ENCODE measurements at places on chromosomes 2 and 18. TPM values are rescaled to one million over a fixed set of nuclear protein-coding genes. Genes with fewer than 3 reads are reported as not detected.

Gene CEBPZOS
- total RNA-seq, result 34.0 TPM

Gene RUFY4
- total RNA-seq, result 0.36 TPM

Gene BOK
- 0.18 TPM for total RNA-seq

Gene VIL1
- not detected for total RNA-seq

Gene CPS1
- total RNA-seq, result not detected

Gene XIRP2
- total RNA-seq, result not detected

Gene UGT1A7
- total RNA-seq, result not detected

Gene HEATR5B
- 24.0 TPM for total RNA-seq

Gene ABCB11
- not detected for total RNA-seq

Gene ZSCAN30
- total RNA-seq, result 17.2 TPM

Gene DNMT3A
- 85.0 TPM for total RNA-seq

Gene EVX2
- total RNA-seq, result not detected

Gene KYNU
- total RNA-seq, result not detected

Gene EPB41L5
- 3.3 TPM for total RNA-seq

Gene ZNF396
- total RNA-seq, result 0.98 TPM

Gene CHRND
- total RNA-seq, result not detected

Gene ST6GAL2
- not detected for total RNA-seq

Gene MYO5B
- not detected for total RNA-seq

Gene NEU2
- not detected for total RNA-seq

Gene HRH4
- total RNA-seq, result 0.17 TPM

Gene CFAP65
- total RNA-seq, result not detected

Gene ZRANB3
- 8.0 TPM for total RNA-seq

Gene DHRS9
- not detected for total RNA-seq

Gene HMSD
- 1.2 TPM for total RNA-seq

Gene LBX2
- not detected for total RNA-seq

Gene DRC1
- not detected for total RNA-seq

Gene TEX44
- total RNA-seq, result not detected

Gene TM4SF20
- not detected for total RNA-seq

Gene ADAM23
- 0.26 TPM for total RNA-seq

Gene DSG1
- total RNA-seq, result not detected

Gene KIAA2012
- total RNA-seq, result not detected

Gene GAREM1
- not detected for total RNA-seq

Gene LIPG
- total RNA-seq, result 0.39 TPM

Gene FMNL2
- 0.83 TPM for total RNA-seq

Gene LAMA3
- total RNA-seq, result 1.2 TPM

Gene PROM2
- 0.07 TPM for total RNA-seq

Gene DLX2
- total RNA-seq, result not detected

Gene CYTIP
- 334 TPM for total RNA-seq

Gene ELOA2
- total RNA-seq, result not detected

Gene FHOD3
- total RNA-seq, result not detected

Gene MC5R
- not detected for total RNA-seq

Gene BZW1
- total RNA-seq, result 221 TPM

Gene MALT1
- 88.9 TPM for total RNA-seq

Gene DBI
- 141 TPM for total RNA-seq

Gene SH2D6
- 0.18 TPM for total RNA-seq

Gene AQP12A
- not detected for total RNA-seq

Gene TEX261
- 45.4 TPM for total RNA-seq

Gene SPEG
- 1.7 TPM for total RNA-seq

All from activated naive CD4-positive, alpha-beta T cell treated with anti-CD3 and anti-CD28 coated beads, Interleukin-2, amount 10 ng/mL, durations not matched to agents 5 hours and 36 hours (primary cell).